ENCODE measurements at places on chromosomes 3 and 15.

DNA sequence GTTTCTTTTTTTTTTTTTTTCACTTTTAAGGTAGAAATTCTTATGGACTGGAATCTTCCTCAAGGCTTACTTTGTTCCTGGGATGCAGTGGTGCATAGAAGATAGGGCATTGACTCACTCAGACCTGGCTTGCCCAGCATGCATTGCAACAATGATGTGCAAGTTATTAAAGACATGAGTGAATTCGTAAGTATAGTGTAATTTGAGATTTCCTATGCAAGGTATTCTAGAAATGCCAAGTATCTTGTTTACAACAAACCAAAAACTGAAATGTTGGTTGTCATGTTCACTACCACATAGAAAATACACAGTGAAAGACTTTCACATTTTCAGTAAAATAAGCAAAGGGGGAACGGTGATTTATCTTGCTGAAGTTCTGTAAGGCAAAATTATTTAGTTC, 56.5 kb upstream of the FNDC3B start:
- no peak for DNase-seq

- no peak for DNase-seq
These were observed 39.3 kb downstream of the PLD1 start for GRCh38 chr3:171770689-171771620.

DNA sequence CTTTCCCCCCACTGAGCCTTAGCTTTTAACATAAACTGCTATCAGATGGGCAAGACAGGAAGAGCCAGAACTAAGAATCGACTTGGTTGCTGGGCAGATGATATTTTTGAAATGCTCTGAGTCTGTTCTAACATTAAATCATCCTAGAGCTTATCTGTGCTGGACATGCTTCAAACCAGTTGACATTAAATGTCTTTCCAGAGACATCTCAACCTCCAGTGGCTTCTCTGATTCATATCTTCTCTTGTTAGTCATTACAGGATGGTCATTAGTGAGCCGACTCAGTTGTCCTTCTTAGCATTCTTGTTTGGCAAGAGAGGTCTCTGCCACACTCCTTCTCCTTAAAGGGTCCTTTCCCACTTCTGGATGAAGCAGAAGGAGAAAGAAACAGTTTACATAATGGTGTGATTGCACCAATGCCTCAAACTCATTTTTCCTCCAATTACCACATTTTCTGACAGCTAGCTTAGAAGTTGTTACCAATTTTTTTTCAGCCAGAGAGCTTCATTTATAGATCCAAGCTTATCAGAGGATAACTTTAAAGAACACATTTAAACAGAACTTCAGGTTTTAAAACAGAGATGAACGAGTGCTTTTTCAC, 21.7 kb upstream of the SYN2 start:
- no peak for DNase-seq

DNA sequence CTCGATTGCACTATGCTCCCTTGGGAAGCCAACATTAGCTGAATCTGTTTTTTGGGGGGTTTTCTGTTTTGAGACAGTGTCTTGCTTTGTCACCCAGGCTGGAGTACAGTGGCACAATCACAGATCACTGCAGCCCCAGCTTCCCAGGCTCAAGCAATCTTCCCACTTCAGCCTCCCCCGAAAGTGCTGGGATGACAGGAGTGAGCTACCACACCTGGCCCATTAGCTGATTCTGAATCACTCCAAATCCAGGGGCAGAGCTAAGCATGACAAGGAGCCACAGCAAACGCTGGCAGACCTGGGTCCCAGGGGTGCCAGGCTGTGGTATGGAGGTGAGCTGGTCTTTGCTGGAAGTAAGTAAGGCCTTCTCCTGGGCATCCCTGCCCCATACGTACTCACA, 18.9 kb downstream of the POC1A start:
- no peak for DNase-seq

DNA sequence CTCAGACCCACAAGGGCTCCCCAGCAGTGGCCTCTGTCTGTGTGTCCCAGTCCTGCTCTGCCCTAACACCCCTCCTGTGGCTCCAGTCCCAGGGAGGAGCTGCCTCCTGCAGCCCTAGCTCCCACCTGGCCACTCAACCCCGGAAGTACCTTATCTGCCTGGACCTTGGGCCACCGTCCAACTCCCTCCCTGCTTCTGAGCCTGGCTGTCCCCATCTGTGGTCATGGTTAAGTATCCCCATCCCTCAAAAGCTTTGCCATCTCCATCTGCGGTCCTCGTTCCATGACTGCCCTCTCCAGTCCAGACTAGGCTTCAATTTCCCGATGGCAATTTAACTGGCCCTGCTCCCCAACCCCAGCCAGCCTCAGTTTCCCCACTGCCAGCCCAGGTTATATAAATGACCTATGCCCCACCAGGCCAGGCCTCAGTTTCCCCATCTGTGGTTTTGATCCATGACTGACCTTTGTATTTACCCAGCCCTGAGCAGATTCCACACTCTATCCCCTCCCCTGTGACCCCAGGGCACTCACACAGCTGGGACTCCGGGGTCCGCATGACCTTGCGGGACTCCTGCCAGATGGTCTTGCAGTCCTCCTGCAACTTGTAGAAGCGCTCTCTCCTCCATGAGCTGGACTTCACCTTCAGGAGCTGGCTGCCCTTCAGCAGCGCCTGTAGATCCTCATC, 9.6 kb downstream of the PLCD1 start:
- no peak for DNase-seq

GRCh38 chr3:8882642-8883041, 80.6 kb downstream of the RAD18 start:
- no peak for DNase-seq

DNA sequence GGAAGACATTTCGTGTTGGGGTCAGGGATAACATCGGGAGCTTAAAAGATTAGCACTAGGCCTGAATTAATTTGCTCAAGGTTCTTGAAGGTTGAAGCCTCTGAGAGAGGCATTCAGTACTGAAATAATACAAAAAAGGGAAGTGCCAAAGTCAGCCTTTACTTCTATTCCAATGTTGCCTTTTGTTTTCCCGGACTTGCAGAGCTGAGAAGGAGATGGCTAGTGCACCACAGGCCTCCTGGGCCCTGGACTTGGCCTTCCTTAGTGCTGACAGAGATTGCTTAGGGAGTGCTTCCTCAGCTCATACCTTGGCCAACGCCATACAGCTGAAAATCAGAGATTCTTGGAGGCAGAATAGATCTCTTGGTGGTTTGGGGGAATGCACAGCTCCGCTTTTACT, 333.6 kb upstream of the TBL1XR1 start:
- DNase-seq = no peak

DNA sequence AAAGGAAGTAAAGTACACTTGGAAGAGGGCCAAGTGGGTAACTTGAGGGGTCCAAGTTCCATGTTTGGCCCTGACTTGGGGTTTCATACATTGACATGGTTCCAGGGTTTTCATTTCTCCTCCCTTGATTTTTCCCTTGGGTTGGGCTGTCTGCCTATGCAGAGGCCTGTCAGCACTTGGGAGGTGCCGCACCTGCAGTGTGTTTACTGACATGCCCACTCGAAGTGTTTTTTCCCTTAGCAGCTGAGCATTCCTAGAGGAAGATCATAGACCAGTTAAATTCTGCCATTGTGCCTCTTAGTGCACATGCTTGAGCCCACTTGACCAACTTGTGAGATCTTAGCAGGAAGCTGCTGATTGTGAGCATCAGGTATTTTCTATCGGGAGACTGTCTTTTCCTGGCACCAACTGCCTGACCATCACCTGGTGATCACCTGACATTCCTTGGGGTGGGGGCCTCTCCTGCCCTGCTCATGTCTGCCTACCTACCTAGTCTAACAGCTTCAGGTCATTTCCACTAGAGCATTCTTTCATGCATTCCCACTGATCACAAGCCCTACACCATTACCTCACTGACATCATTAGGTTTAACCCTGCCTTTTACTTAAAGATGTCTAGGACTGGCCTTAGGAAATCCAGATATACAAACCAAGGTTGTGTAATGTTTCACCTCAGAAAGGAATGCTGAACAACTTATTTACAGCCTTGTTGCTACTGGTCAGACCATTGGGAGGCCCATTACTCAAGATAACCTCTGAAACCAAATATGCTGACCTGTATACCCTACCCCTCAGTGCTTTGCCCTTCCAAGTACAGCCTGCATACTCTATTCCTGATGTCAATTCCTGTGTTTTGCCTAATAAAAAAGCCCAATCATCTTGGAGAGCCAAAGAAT, 68.3 kb downstream of the CD47 start:
- no peak for DNase-seq

DNA sequence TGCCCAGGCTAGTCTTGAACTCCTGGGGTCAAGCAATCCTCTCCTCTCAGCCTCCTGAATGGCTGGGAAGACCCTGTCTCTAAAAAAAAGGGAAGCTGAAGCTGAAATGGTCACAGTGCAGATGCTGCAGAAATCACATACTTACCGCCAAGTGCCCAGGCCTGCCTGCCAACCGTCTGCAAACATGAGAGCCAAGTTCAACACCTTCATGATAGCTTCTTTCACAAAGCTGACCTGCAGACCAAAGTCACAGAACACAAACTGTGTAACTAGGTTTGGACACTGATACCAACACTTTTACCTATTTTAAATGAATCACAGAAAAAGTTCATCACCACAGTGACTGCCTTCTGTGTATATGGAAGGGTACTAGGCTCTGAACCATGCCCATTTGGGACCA, 22.8 kb upstream of the CYFIP1 start:
- no peak for DNase-seq

- DNase-seq = no peak
These were observed 187.4 kb downstream of the MECOM start for GRCh38 chr3:169475978-169476698.

GRCh38 chr15:85456798-85457197, 76.4 kb downstream of the AKAP13 start:
- no peak for DNase-seq

- DNase-seq = no peak
These were observed 653.6 kb downstream of the NSUN3 start for GRCh38 chr3:94716326-94717018.

DNA sequence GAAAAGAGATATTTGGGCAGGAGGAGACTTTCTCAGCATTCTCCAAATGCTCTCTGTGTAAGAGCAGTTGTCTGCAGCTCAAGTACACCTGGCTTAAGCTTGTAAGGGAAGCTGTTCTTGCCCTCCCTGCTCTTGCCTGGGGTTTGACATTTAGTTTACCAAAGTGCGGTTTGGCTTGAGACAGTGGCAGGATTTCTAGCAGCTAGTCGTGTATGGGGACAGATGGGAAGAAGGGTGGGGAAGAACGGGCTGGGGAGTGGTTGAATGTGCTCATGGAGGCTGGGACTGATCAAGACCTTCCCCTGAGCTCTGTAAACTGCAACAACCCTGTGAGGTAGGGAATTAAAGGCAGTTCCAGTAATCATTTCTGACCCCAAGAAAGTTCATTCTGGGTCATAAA, 39.8 kb downstream of the SQOR start:
- DNase-seq = no peak

GRCh38 chr15:96354731-96355567, 24.4 kb downstream of the NR2F2 start:
- no peak for DNase-seq

GRCh38 chr3:151476344-151477018, 15.6 kb upstream of the IGSF10 start:
- DNase-seq = no peak

DNA sequence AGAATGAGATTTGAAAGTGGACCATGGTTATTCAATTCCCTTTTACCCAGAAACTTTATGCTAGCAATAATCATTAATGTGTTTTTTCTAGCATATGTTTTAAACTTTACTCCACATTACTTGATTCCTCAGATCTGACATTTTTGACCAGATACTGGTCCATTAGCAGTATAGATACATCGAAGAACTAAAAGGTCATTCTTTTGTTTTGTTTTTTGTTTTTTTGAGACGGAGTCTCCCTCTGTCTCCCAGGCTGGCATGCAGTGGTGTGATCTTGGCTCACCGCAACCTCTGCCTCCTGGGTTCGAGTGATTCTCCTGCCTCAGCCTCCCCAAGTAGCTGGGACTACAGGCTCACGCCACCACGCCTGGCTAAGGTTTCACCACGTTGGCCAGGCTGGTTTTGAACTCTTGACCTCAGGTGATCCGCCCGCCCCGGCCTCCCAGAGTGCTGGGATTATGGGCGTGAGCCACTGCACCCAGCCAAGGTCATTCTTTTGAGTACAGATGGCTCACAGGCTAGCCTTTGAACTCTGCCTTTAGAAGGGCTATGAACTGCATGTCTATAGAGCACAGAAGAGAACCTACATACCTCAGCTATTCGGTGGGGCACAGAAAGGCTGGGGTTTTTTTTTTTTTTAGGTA, 28.6 kb downstream of the CHP1 start:
- DNase-seq = no peak

DNA sequence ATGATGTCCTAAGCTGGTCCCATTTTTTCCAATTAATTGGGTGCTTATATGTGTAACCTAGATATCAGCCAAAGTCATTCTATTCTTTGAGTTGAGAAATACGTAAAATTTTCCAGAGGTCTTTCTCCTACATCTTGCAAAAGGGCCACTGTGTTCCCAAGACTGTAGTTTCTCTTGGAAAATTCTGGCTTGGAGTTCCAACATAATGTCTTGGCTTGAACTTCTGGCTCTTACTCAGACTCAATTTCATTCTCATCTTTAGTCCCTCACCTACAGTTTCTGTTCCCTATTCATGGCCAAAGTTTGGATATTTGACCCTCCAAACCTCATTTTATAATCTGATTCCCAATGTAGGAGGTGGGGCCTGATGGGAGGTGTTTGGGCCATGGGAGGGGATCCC, 201.4 kb upstream of the ARHGEF26 start:
- DNase-seq = no peak

GRCh38 chr3:138329127-138329983, at the start of gene NME9:
Gene NME9 (minus strand): TSS chr3:138329851. CDS start chr3:138329335, 516 bp downstream.
- DNase-seq = peak; percentile 97

DNA sequence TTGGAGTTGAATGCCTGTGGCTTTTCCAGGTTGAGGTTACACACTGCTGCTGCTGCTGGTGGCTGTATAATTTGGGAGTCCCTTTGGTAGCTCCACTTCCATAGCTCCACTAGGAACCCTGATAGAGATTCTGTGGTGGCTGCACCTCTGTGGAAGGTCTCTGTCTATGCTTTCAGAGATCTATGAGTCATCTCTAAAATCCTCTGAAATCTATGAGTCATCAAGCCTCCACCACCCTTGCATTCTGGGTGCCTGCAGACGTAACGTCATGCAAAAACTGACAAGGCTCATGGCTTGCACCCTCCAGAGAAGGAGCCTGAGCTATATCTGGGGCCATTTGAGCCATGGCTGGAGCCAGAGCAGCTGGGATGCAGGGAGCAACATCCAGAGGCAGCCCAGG, 1037.0 kb upstream of the CFAP20DC start:
- peak; percentile 60 for DNase-seq

- no peak for DNase-seq
These were observed 1.2 kb upstream of the ITIH4 start for GRCh38 chr3:52831500-52832301.

- DNase-seq = no peak
These were observed 93.1 kb downstream of the AKAP13 start for GRCh38 chr15:85473455-85473854.
